ENCODE measurements at places on chromosomes 7 and 10.

DNA sequence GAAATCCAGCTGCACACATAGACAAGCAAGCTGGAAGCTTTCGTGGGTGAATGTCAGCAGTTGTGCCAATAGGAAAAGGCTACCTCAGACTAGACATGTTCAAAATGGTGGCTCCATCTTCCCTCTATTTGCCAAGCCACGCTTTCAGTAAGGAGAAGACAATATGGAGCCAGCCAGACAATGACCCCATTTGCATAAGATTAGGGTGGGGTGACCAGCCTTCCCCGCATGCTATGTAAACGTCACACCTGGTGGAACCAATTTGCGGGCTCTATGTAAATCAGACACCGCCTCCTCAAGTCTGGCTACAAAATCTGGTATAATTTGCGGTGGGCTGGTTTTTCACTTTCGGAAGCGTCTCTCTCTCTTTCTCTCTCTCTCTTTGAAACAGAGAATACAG lies 297.4 kb upstream of the PCDH15 start:
- DNase-seq, result no peak

GRCh38 chr10:28157379-28157778 lies 145.5 kb downstream of the MPP7 start:
- no peak for DNase-seq

- no peak for DNase-seq
Observed at GRCh38 chr10:65943451-65943850, 982.4 kb upstream of the LRRTM3 start.

GRCh38 chr10:71600849-71601248 lies 118.7 kb downstream of the C10orf105 start:
- no peak for DNase-seq

DNA sequence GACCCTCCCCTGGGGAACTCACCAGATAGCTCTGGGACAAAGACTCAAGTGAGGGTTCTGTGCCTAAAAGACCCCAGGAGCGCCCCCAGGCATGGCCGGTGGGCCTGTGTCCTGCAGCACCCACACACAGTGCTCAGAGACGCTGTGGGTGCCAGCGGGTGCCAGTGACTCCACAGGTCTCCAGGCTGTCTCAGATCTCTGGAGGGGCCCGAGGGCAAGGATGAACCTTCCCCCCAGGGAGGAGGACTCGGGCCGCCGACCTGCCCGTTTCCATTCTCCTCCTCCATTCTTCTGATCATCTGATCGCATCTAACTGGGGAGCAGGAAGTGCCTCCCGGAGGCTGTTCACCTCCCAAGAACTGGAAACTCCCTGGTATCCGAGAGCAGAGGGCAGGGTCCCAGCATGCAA lies 980 bp downstream of the ADAM8 start:
- no peak for DNase-seq

DNA sequence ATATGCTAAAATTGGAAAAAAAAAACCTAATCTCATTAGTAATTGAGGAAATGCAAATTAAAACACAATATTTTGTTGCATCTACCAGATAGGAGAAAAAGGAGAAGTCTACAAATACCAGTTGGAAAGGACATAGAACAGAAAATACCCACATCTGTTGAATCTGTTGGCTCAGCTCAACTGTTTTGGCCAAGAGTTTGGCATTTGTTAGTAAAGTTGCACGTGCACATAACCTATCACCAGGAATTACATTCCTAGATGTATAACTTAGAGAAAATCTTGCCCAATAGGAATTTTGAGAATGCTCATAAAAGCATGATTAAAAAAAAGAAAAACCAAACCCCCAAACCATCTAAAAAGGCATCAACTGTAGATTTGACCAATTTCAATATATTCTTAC lies 282.1 kb upstream of the BMPER start:
- DNase-seq, result no peak

GRCh38 chr10:95125582-95125981 lies 56.3 kb upstream of the CYP2C8 start:
- no peak for DNase-seq

DNA sequence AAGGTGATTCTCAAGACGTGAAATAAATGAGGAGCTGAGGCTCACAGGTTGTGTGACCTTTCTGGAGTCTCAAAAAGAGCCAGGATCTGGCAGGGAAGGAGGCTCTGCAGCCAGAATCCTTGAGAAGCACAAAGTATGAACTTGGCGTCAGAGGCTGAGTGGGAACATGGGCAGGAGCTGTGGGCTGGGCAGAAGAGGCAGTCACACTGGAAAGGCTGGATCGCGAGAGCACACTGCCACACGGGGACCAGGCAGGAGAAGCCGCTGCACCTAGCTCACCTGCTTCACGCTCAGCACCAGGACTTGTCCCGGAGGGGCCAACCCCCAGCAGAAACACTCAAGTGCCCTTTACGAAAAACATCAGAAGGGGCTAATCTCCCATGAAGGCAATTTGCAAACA lies 535.0 kb downstream of the TNS3 start:
- no peak for DNase-seq
